CMK (cell line): ENCODE measurements at places on chromosomes 4 and X.

DNA sequence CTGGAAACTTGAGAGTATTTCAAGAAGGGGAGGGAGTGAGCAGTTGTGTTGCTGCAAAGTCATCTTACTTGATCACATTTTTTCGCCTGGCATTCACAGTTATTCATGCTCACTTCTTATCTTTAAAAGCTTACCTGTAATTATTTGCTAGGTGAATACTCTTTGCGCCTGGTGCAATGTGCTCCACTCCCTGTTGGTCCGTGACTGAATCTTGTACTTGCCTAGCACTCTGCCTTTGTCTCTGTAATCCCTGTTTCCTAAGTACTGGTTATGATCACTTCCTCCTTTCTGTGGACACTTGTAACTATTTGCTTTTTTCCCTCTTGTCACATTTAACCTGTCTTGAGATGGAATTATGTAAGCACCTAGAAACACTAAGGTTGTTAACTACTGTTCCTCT is 5.8 kb downstream of the BMP2K start:
- DNase-seq: no peak

DNA sequence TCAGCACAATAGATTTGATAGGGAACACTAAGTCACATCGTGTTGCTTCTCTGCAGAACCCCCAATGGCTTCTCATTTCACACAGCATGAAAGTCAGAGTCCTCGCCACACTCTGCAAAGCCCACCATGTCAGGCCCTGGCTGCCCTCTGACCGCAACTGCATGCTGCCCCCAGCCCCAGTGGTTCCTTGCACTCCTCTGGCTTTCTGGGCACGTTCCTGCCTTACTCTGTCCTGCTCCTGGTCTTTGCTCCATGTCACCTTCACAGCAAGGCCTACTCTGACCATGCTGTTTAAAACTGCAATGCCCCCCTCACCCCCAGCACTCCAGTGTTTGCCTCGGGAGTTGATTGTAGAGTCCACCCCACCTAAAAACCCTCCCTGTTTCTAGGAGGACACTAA is 78.1 kb downstream of the EVC start:
- DNase-seq: no peak

DNA sequence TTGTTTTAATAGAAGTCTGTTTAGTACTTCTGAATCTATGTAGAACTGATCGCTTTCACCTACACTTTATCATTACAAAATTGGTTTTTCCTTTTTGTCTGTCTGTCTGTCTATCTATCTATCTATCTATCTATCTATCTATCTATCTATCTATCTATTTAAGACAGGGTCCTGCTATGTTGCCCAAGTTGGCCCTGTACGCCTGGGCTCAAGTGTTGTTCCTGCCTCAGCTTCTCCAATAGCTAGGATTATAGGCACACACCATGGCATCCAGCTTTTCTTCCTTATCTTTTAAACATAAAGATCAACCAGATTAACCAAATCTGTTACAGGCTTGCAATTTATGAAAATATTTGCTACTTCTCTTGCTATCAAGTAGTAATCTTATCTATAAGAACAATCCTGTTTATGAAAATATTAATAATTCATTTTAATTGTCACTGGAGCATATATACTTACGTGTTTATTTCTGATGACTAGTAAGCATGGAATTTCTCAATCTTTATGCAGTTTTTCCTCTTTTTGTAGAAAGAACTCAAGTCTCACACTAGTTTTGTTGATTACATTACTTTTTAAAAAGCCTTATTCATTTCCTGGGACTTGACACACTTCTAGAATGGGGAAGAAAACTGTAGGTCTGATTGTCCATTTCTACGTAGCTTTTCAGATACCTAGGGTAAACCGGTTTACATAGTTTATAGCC is 24.5 kb downstream of the KIAA0232 start:
- no peak for DNase-seq

DNA sequence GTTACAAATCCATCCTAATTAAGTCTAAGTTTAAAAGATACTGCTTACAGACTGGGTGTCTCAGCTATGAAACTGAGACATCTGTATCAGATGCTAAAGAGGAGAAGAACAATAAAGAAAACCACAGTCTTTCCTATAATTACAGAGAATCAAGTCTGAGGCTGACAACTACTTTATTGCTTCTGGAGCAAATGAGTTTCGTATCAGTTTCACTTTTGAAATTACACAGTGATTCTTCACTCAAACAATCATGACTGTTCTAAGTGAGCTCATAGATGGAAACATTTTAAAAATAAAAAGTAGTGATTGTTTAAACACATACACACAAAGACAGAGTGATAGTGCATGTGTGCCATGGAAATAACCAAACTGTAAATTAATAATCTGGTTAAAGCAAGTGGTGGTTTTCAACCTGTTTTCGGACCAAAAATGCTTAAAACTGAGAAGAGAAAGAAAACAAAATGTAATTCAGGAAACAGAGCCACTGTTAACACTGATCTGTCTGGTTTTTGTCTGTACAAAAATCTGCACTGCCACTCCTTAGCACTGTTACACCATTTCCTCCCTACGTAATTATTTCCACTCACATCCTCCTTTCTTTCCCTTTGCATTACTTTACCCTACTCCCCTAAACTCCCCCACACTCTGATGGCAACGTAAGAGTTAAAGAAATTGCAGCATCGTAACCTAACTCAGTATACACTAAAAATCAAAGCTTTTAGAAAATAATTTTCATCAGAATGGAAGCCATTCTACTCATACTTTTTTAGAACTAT is 12.5 kb downstream of the RFC1 start:
- no peak for DNase-seq

DNA sequence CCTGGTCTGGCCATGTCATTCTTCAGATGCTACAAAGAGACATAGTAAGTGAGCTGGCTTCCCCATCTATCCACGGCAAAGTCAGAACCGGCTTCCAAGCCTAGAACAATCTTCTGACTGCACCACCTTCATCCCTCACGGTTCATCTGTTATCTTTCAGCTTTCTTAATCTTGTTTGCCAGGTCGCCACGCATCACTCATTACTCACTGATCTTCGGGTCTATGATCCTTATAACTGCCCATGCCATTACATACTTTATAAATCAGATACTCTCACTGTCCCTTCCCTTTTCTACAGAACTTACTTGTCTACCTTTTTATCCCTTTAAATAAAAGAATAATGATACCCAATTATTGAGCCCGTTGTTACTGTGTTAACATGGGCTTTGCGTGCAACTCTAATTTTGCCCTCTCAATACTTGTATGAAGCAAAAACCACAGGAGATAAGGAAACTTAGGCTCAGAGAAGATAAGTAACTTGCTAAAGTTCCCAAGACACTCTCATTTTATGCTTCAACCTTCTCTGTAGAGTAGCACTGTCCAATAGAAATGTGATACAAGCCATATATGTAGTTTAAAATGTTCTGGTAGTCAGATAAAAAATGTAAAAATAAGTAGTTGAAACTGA is 171.7 kb downstream of the AMELX start:
- peak; percentile 9 for DNase-seq

DNA sequence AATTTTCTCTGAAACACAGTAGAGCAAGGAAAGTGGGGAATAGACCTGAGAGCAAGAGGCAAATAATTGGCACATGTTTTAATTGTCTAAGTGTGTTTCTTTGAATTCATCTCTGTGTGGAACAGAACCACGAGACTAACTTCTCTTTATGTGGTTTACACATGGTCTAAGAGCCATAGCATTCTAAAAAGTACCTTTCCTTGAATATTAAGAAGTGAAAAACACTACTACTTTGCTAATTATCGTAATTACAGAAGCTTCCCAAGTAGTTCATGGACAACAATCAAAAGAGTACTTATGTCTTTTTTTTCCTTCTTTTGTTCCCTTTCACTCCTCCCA is 2.9 kb upstream of the CYBB start:
- no peak for DNase-seq

DNA sequence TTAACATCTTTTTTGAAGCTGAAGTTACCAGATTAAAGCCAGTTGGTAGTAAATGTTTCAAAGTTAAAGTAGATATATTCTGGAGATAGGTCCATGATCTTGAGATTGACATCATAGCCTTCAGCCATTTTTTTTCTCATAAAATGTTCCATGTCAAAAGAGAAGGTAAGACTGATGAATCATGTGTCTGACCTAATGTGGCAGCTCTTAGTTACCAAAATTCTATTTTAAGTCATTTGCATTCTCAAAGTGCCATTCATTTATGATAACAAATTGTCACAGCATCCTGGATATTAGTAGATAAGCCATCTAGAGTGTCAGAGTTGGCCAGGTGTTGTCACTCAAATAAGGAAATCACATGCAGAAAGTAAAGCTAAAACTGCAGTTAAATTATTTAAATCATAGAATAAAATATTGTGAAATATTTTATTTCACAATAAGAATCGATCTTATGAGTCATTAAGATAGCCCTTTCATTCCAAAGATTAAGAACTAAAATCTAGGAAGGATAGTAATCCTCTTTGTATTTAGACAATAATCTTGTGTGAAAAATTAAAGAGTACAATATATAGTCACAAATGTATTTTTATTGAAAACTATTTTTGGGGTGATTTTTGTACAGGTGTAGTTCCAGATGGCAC is 65.7 kb upstream of the ADAD1 start:
- DNase-seq: no peak

DNA sequence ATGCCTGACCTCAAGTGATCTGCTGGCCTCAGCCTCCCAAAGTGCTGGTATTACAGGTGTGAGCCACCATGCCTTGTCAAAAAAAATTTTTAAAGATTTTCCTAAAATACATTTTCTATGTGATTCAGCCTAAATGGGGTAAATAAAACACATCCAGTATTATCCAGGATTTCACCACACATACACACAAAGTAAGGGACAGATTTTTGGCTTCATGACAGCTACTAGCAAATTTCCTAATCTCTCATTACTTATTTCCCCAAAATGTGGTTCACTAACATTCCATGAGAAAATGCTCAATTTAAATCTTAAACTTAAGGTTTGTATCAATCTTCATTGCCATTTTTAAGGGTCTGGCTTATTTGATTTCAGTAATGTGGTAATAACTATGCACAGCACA is 348.5 kb upstream of the INTU start:
- DNase-seq: no peak

DNA sequence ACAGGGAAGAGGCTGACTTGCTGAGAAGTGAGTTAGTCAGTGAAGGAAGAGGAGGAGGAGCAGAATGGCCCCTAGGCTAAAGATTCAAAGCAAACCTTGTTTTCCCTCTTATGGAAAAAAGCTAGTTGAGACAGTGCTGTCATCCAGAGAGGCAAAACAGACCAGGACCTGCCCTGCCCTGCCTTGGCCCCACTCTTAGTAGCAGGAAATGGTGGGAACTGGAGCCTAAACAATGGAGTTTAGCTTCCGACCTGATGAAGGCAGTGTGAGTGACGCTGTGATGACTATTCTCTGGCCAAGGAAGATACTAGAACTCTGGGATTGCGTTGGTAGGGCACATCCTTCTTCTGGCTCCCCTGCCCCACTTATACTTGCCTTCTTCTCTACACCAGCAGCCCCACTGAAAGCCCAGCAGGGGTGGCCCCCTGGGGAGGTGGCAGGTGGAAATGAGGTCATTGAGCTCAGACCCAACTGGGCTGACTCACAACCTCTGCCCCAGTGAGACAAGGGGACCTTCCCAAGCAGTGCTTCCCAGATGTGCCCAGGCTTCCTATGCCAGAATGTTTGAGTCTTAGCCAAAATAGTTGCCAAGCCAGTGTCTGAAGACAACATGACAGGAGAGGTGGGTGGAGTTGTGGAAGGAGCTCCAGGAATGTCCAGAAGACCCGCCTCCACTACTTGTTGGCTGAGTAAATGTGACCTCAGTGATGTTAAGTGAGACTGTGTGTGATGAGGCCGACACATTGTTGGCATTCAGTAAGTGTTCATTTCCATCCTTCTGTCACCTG is 38.8 kb downstream of the MSN start:
- no peak for DNase-seq

GRCh38 chrX:41273638-41274037 is 60.3 kb upstream of the DDX3X start:
- DNase-seq: no peak

DNA sequence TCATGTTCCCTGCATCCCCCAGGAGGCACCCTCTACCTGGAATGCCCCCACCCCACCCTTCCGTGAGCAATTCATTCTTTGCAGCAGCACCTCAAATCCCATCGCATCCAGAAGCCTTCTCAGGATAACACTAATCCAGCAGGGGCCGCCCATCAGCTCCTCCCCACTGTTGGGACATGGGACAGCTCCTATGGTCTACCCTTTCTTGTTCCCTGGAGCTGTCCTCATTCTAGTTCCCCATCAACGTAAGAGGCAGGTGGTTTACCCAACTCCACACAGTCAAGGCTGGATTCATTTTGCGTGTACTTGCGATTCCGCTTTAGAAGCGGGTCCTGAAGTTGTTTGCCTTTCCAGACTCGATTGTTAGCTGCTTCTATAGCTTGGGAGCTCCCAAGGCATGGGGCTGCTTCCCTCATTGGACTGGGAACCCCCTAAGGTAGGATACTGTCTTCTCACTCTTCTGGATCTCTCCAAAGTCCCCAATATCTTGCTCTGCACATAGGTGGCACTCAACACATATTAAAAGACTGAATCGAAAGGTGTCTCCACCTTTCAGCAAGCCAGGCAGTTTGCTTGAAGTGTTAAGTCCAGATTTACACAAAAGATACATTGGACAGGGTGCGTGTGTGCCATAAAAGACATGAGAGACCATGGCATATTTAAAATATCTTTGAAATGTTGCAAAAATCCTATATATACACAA is 942 bp upstream of the APLN start:
- no peak for DNase-seq

DNA sequence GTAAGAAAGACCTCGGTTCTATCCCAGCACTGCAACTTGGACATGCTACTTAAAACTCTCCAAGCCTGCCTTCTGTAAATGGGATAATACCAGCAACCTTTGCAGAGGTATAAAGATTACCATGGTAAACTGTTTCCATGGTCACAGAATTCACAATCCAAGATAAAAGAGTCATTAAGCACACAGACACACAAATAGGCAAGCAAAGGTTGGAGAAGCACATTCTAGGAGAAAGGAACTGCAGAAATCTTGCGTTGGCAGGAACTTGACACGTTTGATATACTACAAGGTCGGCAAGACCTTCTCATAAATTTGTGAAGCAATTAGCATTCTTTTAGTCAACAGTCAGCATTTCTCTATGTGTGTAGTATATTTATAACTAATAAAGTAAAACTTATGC is 12.3 kb upstream of the CHRNA9 start:
- DNase-seq: no peak

DNA sequence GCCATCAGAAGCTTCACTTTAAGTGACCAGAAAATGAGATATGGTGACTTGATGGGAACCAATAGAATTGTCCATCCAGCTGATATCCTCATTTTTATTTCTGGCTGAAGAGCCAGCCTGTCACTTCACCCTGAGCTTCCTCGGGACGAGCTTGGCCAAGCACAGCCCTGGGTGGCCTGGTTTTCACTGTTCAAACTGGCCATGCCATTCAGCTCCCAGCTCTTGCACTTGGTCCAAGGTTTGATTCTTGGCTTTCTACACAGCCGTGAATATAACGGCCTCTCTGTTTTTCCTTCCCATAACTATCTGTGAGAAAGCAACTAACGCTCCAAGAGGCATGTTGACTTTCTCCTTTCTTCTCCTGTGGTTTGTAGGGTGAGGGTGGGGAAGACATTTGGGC is 71.9 kb downstream of the LIMCH1 start:
- no peak for DNase-seq
